GM12892 (cell line): ENCODE measurements at places on chromosomes 5 and 9.

GRCh38 chr9:86721843-86722705, 225.2 kb downstream of the GAS1 start:
- DNase-seq = no peak

- no peak for DNase-seq
Observed at GRCh38 chr5:130017173-130017572, 112.9 kb downstream of the CHSY3 start.

GRCh38 chr9:28051559-28052503, 478.6 kb upstream of the C9orf72 start:
- no peak for DNase-seq

- DNase-seq = no peak
Observed at GRCh38 chr5:35371951-35372426, 141.7 kb upstream of the PRLR start.

- no peak for DNase-seq
Observed at GRCh38 chr9:14750821-14751220, 28.3 kb upstream of the CER1 start.

GRCh38 chr9:33158843-33159776, 8.0 kb downstream of the B4GALT1 start:
- no peak for DNase-seq
